ENCODE measurements at places on chromosomes 5 and 9.

GRCh38 chr5:146606893-146607292 lies 90.9 kb upstream of the GPR151 start:
- DNase-seq = no peak

GRCh38 chr9:110058304-110058953 lies 149.5 kb downstream of the C9orf152 start:
- DNase-seq = peak; percentile 69

GRCh38 chr5:150217873-150218692 lies 28.2 kb downstream of the SLC6A7 start:
- peak; percentile 89 for DNase-seq

GRCh38 chr9:87862536-87863268 lies 20.0 kb upstream of the SPATA31E1 start:
- DNase-seq = peak; percentile 65

- DNase-seq = no peak
These were observed 70.7 kb downstream of the NSD1 start for GRCh38 chr5:177204281-177204680.

- peak; percentile 83 for DNase-seq
These were observed 75.2 kb downstream of the LMNB1 start for GRCh38 chr5:126852091-126852571.

DNA sequence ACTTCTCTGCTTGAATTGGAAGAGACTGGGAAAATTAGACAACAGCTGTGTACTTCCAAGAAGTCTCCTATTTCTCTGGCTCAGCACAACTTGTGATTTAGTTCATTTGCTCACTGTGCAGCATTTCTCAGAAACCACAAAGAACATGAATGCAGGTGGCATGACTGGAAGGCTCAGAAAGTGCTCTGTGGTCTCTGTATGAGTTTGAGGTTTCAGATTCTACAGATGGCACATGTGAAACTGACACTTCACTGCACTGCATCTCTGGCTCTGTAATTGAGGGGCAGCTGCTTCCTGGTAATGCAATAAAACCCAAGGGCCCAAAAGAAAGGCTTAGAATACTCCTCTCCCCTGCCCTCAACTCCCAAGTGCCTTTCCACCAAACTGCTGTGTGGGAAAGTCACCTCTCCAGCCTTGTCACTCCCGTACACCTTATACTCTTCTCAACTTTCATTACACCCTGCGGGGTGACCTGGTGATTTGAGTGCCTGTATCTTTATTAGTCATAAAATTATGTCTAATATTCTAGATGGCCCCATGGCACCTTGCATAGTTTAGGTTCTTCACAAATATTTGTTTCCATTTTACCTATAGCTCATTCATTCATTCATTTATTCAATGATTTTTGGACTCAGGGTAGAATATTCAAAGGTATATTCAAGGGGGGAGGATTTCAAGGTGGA lies 82.5 kb downstream of the ESM1 start:
- DNase-seq = peak; percentile 45

GRCh38 chr5:171316258-171317121 lies 7.4 kb downstream of the TLX3 start:
- DNase-seq = no peak

GRCh38 chr9:91465420-91465819 lies 41.8 kb upstream of the NFIL3 start:
- DNase-seq = peak; percentile 22

DNA sequence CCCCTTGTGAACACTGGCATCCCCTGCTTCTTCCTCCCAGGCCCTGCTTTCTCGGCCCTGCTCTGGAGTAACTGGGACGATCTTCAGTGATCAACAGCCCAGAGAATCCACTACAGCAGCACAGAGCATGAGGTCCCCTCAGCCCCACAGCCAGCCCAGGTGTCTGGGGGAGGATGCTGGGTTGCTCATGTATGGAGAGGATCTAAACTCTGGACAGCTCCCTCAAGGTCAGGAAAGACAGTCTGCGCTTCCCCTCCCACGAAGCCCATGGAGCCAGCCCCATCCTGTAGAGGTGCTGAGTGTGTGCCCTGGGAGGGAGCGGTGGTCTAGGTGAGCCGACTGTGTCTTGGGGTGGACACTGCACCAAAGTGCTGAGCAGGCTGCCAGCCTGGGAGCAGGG lies 190.2 kb downstream of the GABBR2 start:
- no peak for DNase-seq

DNA sequence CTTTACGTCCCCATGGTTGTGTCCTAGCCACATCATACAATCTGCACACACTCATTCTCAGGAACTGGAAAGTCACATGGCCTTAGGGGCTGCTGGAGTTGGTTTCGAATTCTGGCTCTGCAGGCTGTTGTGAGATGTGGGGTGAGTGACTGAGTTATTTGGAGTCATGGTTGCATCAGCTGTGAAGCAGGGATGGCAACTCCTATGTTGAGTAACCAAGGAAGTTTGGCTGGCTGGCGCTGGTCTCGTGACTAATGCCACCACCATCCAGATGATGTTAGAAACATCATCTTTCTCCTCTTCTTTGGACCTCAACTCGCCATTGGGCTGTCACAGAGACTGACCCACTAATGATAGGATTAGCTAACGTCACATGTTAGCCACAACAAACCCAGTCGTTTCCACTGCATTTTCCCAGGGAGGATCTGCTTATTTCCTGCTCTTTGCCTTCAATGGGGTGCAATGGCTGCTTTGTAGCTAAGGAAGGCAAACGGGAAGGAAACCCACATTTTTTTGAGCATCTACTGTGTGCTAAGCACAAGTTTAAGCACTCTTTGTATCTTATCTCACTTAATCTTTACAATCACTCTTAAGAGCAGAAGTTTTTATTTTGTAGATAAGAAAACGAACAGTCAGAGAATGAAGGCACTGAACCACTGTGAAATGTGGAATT lies 78.1 kb upstream of the UBTD2 start:
- DNase-seq = peak; percentile 98

DNA sequence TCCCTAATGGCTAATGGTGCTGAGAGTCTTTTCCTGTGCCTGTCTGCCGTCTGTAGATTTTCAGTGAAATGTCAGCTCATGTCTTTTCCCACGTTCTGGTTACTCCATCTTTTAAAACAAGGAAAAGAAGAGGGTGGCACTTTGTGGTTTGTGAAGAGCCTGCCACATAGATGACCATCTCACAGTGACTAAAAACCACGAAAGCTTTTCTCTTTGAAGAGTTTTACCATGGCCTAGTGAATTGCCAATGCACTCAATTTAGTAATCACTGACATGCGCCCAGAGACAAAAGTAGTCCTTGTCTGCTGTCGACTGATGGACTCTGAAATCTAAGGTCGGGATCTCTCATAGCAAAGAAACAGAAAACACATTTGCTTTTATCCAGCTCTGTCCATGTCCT lies 50.4 kb downstream of the SPATA31C2 start:
- DNase-seq = no peak

- no peak for DNase-seq
These were observed 3.8 kb downstream of the ANXA6 start for GRCh38 chr5:151153766-151154272.

DNA sequence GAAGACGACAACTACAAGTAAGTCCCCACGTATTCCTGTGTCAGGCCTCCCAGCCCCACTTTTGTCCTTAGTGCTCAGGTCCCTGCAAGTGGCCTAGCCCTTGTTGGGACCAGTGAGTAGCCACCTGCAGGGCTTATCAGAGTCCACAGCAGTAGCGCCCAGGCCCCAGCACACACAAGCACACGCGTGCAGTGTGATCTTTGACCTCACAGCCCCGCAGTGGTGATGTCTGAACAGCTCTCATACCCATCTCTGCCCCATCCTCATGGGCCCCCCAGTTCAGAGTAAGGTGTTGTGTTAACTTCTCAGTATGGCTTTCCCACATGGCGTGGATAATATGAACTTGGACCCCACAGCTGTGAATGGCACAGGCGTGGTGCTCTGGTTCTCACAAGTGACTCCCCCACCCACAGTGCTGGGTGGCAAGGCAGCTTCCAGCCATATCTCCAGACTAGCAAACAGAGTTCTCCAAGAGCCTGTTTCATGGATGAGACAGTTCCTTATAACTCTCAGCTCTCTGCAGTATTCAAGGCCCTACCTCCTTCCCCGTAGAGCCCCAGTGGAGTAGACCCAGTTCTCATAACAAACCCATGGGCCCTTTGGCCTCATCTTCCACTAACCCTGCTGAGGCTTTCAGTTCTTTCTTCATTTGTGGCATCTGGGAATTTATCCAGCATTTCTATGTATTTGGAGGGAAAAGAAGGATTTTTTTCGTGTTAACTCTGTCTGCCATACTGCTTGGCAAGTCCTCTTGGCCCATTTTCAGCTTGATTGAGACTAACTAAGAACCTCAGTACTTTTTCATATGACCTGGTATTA lies 46.5 kb upstream of the ANGPTL2 start:
- no peak for DNase-seq

GRCh38 chr5:74575741-74576538 lies 64.6 kb downstream of the ENC1 start:
- DNase-seq = peak; percentile 80

DNA sequence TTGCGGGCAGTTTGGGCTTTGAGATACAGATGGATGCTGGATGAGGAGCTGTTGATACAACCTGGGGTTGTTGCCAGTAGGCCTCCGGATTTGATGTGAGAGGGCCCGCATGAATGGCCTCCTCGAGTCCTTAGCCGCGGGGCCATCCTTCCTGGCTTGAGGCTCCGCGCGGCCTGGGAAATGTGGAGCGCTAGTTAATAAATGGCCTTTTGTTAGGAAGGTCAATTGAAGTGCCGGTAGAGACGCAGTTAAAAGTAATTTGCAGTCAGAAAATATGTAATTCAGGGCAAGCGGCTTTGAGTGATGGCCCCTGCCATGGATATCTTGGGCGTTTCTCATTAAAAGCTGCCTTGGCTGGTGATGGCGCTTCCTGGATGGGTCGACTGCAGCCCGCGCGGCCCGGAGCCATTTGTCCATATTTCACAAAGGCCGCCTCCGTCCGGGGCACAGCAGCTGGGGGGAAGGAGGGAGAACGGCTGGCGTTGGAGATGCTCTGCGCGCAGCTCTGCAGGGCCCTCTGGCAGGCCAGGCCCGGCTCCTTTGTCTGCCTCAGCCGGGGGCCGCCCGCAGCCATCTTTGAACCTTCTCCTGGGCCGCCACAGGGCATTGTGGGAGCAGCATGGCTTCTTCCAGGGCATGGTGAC lies 11.2 kb downstream of the MVB12B start:
- no peak for DNase-seq

GRCh38 chr5:59182760-59183159 lies 599.9 kb downstream of the RAB3C start:
- DNase-seq = no peak

DNA sequence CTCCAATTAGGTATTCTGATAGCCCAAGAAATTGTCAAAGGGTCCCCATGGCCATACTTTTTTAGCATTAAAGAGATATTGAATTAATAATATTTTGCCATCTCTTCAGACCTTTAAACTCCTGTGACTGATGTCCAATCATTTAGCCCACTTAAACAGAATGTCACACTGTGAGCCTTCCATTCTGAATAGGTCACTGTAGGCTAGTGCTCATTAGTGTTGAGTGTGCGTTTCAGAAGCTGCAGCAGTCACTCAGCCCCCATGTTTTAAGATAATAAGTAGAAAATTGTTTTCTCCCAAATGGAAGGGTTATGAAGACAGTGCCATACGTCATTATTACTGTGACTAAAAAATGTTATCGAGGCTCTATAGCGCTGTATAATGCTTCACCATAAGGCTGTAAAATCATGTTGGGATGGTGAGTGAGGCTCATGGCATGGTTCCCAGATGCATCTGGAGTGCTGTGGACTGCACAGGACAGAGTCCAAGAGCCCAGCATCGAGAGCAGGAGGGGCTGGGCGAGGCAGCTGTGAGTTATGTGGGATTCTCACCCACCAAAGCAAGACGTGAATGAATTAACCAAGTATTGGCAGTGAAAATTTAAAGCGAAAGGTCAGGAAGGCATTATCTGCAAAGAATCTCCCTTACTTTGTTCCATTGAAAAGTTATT lies 2112.9 kb upstream of the WWC1 start:
- no peak for DNase-seq

DNA sequence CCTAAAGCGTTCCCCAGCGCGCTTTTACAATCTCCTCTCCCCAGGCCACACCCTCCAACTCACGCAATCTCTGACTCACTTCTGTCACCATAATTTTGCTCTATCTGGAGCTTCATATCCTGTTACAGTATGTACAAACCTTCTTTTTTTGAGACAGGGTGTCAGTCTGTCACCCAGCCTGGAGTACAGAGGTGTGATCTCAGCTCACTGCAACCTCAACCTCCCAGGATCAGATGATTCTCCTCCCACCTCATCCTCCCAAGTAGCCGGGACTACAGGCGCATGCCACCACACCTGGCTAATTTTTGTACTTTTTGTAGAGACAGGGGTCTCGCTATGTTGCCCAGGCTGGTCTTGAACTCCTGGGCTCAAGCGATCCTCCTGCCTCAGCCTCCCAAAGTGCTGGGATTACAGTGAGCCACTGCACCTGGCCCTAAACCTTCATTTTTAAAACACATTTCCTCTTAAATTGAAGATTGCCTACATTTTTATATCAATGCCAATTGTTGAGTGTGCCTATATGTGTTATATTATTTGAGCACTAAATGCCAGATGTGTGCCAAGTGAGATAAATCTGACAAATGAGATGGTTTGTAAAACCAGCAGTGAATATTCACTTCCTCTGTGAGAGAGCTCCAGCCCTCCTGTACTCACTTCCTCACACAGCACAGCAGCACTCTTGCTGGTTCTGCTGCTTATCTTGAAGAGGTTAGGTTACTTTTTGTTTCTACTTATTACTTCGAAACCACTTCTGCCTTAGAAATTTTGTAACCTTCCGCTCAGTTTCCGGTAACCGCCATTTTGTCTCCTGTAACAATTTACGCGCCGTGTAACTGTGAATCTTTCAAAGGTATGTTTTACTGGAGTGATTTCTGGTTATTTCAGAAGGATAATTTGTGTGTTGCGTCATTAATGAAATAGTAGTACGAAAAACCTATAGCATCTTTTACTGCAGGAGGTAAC lies 57.9 kb downstream of the DOCK8 start:
- DNase-seq = no peak

GRCh38 chr9:110958847-110959246 lies 79.4 kb downstream of the LPAR1 start:
- no peak for DNase-seq

GRCh38 chr5:139795074-139796001 lies at the start of gene PSD2:
Gene PSD2, plus strand, starts transcription at chr5:139795808. Its CDS starts 13,633 bp downstream, at chr5:139809441.
- no peak for DNase-seq

- no peak for DNase-seq
These were observed 1067.0 kb downstream of the CDH18 start for GRCh38 chr5:18920966-18921365.

GRCh38 chr5:134101686-134102439 lies 12.6 kb upstream of the TCF7 start:
- no peak for DNase-seq

DNA sequence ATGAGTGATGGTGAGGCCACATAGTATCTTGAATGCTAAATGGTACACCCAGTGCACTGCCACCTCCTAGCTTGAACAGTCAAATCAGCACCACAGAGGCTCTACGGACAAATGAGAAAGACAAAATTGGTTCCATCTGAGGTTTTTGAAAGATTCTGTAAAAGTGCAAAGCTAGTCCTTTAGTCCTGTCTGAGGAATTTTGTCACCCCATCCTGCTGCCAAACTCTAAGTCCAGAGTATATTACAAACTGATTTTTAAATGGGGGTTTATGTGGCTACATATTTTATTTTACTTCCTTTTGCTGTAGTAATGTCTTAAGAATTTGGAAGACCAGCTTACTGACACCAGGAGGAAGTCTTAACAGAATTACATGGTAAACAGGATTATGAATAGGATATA lies 7.7 kb downstream of the FREM1 start:
- DNase-seq = no peak
